ENCODE measurements at places on chromosomes 12 and 14.

GRCh38 chr12:68200854-68201253, 24.8 kb downstream of the IL26 start:
- DNase-seq = no peak

GRCh38 chr14:99676657-99677056, 7.4 kb upstream of the CYP46A1 start:
- peak; percentile 15 for DNase-seq

- DNase-seq = peak; percentile 15
Measured at GRCh38 chr12:52358575-52359350, 8.5 kb downstream of the KRT85 start.

GRCh38 chr12:130768120-130768519, 52.0 kb upstream of the RIMBP2 start:
- DNase-seq = no peak

- no peak for DNase-seq
Measured at GRCh38 chr14:73757381-73757780, 43.2 kb upstream of the PNMA1 start.

DNA sequence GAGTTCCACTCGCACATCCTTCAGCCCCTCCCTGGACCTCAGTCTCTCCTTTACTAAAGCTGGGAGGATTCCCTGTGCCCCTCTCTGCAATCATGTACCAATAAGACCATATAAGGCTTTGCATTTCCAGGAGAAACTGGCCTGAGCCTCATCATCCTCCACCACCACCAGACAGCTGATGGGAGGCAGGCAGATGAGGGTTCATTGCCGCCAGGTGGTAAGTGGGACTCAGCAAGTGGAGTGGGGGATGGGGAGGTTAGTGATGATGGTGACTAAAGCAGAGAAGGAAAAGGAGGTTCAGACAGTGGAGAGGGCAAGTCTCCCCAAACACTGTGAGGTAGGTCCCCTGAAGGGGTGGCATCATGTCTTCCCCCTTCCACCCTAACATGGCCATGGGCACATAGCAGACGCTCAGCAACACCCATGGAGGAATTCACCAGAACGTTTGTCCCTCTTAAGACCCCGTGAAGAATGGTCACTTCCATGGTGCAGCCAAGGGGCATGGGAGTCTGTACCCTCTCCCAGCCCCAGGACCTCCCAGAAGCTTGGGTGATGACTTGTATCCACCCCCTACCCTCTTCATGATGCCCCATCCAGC, 4.5 kb upstream of the TNFRSF1A start:
- no peak for DNase-seq

GRCh38 chr12:83461336-83461935, 774.7 kb downstream of the TMTC2 start:
- no peak for DNase-seq

DNA sequence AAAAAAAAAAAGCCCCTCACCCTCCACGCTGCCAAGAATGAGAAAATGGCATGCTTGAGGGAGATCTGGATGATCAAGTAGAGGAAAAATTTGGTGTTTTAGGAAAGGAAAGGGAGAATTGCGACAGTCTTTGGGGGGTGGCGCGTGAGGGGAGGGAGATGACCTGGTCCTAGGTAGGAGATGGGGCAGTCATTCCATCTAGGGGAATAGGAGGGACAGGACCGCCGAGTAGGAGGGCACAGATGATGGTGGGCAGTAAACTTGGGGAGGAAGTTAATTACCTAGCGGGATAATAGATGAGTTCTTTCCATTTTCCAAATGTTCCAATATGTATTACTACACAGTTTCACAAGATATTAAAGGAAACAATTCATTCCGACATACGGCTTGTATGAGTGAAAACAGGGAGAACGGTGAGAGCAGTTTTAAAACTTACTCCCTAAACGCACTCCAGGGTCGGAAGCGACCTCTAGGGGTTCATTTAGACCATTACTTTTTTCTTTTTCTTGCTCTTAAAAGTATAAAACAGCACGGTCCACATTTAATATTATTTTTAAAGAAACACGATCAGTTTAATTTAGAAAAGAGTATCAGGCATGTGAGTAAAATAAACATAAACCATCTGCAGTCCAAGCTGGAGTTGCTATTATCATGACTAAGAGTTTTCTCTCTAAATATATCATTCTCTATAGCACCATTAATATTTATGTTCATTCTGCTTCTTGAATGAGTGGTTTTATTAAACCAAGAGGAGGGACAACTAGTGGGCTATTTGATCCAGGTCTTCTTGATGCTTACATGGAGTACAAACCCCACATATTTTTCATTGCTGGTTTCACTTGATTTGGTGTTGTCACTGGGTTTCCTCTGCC, 3.0 kb upstream of the FNTB start:
- peak; percentile 66 for DNase-seq

DNA sequence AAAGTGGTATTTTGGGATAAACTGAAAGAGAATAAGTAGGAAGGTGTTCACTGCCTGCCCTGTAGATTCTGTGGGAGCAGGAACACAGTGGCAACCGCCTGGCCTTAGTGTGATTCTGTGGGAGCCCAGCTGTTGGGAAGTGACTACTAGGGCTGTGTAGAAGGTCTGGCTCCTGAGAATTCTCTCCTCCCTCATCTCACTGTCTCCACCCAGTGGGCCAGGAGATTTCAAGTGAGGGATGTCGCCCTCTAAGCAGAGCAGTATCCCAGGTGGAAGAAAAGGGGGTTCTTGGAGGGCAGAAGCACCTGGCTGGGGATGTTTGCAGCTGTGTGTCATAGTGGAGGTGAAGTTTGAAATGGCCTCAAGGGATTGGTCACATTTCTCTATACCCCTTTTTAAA, 113.7 kb downstream of the TBC1D30 start:
- DNase-seq = no peak

GRCh38 chr12:27272373-27273028, 28.4 kb downstream of the STK38L start:
- DNase-seq = no peak

DNA sequence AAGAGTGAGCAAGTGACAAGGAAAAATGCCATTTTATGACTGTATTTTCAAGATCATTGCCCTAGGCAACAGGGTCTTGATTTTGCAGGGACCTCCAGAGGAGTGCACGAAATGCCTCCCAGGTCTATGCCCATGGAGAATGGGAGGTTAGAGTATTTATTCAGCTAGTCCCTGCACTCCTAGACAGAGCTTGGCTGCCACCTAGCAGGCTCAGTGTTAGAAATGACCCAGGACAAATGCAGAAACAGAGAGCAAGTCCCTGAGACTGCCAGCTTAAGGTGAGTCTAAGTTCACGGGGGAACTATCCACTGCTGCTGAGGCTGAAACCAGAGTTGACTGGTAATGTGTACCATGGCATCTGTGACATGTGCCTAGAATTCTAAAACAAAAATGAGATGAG, 506.4 kb downstream of the MED13L start:
- DNase-seq = no peak

- DNase-seq = no peak
Measured at GRCh38 chr14:75702616-75703261, 41.7 kb downstream of the TTLL5 start.

- no peak for DNase-seq
Measured at GRCh38 chr12:109624467-109624866, 50.9 kb downstream of the MVK start.

DNA sequence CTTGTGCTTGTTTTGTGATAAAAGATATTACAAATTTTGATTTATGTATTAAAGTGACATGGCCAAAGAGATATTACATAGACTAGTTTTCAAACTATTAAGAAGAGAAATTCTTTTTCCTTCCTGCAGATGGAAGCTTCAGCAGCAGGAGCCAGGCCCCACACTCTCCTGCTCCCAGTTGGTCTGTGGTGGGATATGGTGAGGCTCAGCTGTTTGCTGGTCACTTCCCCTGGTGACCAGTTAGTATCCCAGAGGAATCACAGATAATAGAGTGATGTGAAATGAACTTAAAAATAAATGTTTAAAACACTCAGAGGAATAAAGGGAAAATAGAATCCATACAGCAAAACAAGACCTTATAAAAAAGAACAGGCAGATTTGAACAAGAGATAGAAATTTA, 154.7 kb downstream of the KTN1 start:
- no peak for DNase-seq

- DNase-seq = no peak
Measured at GRCh38 chr12:32706335-32707024, 27.4 kb downstream of the DNM1L start.

- no peak for DNase-seq
Measured at GRCh38 chr12:122722387-122722786, 5.8 kb upstream of the HCAR3 start.
